Stimulated activated CD4-positive, alpha-beta T cell treated with anti-CD3 and anti-CD28 coated beads, Interleukin-12 subunit alpha, Interleukin-12 subunit beta, amount 100 ng/mL, for 24 hours (primary cell): ENCODE measurements at places on chromosomes 6 and 20.
A peak's percentile ranks its signal among the peaks of the same experiment; 100 is the strongest.

DNA sequence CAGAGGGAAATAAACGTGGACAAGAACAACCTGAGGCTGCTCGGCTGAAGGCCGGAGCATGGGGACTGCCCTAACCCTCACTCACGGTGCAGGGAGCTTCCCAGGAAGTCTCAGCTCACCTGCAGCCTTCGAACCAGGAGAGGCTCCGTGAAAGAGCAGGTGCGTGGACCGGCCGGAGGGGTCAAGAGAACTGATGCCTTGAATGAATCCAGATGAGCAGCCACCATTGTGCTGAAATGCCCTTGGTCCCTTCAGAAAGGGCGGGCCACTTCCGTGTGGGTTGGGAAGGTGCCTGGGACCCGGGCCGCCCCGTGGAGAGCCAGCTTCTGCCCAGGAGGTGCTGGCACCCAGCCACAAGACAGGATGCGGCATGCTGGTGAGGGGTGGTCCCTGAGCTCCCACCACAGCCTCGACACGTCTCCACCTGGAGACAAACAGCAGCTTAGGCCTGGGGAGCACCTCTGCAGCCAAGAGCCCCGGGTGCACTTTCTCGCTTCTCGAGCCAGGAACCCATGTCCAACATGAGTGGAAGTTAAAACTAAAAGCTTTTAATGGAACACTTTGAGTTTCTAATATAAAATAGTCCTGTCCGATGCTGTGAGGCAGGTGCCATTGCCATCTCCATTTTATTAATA, 83.5 kb downstream of the TTLL2 start:
- DNase-seq, result no peak

GRCh38 chr20:62575976-62576722, 66.2 kb upstream of the SLCO4A1 start:
- DNase-seq, result no peak

DNA sequence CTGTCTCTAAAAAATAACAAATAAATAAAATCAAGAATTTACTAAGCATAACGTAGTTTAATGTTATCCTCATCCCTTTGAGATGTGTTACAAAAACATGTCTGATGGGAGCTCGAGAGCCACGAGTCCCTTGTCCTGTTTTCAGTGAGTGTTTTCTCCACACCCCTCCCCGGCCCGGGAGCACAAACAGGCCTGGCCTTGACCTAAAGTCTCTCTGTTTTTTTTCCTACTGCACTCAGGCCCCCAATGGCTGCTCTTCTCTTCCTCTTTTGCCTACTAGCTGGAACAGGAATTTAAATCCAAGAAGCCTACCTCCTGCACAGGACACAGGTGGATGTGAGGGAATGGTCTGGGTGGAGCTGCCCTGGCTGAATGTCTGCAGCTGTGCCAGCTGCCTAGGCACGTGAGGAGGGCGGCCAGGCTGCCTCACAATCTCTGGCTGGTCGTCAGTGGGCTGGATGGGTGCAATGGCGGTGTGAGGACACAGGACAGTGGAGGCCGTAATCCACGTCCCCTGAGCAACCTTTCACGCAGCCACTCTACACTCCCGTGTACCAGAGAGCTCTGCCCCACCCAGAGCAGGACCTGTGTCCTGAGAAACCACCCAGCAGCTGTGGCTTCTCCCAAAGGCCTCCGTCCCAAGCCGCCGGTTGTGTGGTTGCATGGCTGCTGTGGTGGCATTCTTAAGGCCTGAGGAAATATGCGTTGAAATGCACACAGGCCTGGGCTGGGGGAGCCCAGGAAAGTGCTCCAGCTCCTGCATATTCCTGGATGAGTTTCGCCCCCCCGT, 117.5 kb downstream of the FAM120B start:
- DNase-seq, result no peak

DNA sequence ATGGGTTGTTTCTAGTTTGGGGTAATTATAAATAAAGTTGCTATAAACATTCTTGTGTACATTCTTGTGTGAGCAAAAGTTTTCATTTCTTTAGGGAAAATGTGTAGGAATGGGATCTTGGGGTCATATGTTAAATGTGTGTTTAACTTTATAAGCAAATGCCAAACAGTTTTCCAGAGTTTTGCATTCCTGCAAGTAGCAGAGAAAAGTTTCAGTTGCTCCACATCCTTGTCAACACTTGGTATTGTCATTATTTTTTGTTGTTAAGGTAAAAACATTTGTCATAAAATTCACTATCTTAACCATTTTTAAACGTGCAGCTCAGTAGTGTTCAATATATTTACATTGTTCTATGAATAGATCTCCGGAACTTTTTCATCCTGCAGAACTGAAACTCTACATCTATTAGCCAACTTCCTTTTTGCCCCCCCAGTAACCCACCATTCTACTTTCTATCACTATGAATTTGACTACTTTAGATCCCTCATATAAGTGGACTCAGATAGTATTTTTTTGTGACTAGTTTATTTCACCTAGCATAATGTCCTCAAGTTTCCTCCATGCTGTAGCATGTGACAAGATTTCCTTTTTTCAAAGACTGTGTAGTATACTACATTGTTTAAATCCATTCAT, 48.4 kb downstream of the PHACTR2 start:
- DNase-seq, result no peak

GRCh38 chr20:51060301-51060700, 37.4 kb upstream of the KCNG1 start:
- DNase-seq, result no peak

GRCh38 chr6:33632558-33633039, 11.5 kb downstream of the ITPR3 start:
- no peak for DNase-seq

- DNase-seq, result no peak
Measured at GRCh38 chr6:147999001-147999540, 343.6 kb upstream of the SASH1 start.

DNA sequence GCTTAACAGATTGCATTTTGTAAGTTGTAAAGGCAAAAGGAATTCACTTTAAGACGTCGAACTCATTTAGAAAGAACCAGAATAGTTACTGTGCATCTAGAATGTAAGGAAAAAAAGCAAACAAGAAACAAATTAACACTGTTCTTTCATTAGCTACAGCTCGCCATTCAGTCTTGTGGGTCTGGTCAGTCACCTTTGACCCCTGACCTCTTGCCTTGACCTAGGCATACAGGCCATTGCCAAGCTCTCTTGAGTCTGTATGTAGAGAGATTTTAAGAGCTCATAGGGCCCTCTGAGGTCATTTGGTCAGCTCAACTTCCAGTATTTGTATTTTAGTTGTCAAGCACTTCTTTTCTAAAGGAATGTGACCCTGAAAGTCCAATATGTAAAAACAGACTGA, 318.7 kb downstream of the DHX35 start:
- no peak for DNase-seq

GRCh38 chr20:51144476-51144875, 121.6 kb upstream of the KCNG1 start:
- no peak for DNase-seq

DNA sequence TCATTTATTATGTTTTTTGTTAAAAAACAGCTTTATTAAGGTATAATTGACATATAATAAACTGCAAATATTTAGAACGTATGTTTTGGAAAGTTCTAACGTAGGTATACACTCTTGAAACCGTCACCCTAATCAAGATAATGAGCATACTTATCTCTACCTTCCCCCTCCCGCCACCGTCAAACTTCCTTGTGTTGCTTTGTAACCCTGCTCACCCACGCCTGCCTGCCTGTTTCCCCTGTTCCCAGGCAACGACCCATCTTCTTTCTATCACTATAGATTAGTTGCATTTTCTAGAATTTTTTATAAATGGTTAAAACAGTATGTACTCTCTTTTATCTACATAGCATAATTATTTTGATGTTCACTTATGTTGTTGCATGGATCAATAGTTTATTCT, 33.5 kb upstream of the GCLC start:
- DNase-seq, result no peak

GRCh38 chr6:7761051-7761450, 35.2 kb downstream of the BMP6 start:
- no peak for DNase-seq

- DNase-seq, result peak; percentile 65
Measured at GRCh38 chr20:31547017-31547675, 32.9 kb downstream of the HM13 start.

DNA sequence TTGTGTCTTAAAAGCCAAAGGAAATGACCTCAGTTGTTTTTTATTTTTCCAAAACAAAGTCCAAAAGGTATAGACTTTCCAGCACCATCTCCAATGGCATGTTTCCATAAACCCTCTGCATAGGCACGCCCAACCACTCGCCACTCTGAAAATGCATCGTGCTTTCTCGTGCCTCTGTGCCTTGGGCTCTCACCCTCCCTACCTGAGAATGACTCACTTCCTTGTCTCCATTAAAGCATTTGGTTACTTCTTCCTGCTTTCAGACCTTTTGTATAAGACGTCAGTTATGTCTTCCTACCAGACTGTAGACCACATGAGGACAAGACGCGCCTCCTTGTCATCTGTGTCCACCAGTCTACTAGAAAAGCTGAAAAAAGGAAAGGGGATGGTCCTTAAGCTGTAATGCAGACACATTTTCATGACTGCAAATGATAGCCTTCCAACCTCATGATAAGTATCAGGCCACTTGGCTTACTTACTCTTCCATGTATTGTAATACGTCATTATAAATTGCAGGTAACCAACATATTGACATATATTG, 61.2 kb upstream of the CDYL start:
- no peak for DNase-seq

- DNase-seq, result no peak
Measured at GRCh38 chr6:43847741-43848630, 78.0 kb downstream of the VEGFA start.

GRCh38 chr6:119749335-119749734, 399.8 kb upstream of the MAN1A1 start:
- no peak for DNase-seq

DNA sequence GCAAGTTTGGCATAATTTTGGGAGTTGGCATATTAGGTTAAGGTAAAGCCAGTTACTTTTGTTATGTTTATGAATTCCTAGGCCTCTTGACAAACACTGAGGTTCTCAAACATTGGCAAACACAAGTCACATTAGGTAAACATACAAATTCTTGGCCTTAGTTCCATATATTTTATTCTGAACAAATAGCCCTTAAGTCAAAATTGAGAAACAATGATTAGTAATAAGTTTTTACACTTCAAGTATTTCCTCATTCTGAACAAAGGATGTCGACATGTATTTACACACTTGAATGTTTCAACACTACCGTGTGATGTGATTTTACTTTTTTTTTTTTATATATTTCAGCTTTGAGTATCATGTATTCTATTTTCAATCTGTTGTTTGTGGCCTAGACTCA, 3.8 kb upstream of the ECHDC1 start:
- no peak for DNase-seq

DNA sequence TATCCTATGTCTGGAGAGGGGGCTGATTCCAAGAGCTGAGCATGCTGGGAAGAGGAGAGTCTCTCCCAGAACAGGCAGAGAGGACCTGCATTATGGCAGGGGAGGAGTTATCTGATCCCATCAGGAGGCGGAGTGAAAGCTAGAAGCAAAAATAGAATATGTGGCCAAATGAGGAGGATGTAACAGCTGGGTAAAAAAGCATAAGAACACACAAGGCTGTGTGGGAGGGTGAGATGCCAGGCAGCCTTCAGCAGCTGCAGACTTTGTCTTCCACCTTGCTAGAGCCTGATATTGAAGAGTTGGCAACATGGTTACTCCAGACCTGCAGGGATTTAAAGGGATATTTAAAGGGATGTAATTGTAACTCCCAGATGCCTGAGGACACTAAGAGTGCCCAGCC, 167.1 kb downstream of the PTPRT start:
- DNase-seq, result no peak

DNA sequence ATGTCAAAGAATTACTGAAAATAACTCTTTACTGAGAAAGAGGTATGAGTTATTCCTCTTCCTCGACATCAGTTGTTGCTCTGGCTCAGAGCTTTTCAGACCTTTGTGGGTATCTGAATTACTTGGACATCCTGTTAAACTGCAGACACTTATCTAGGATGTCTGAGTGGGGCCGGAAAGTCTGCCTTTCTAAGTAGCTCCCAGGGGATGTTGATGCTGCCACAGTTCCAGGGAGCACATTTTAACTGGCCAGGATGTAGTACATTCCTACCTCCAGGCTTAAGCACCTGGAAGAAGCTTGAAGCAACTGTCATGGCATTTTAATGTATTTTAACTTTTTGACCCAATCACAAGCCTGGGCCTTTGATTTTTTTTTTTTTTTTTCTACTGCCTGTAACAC, 265.8 kb upstream of the PLCB4 start:
- DNase-seq, result no peak
